ENCODE measurements at places on chromosomes 7 and 10.
A peak's percentile ranks its signal among the peaks of the same experiment; 100 is the strongest.

DNA sequence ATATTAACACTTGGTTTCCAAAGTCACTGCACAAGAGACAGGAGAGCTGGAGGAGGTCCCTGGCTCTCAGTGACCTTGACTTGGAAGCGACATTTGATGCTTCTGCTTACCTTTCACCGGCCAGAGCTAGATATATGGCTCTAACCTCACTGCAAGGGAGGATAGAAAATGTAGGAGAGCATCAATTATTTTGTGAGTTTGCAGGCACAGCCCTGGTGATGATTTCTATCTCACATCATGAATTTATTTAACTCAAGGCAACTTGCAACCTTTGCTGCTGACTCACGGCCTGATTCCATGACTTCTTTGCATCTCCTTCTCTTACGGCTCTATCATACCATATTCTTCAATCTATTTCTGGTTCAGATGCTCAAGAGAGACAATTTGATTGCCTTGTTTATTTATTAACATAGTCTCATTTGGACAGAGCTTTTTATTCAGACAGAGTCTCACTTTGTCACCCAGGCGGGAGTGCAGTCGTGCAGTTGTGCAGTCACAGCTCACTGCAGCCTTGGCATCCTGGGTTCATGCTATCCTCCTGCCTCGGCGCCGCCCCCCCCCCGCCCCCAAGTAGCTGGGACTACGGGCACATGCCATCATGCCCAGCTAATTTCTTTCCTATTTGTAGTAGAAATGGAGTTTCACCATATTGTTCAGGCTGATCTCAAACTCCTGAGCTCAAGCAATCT lies 196.0 kb downstream of the REEP3 start:
- DNase-seq = no peak

GRCh38 chr7:774161-775109 lies 47.4 kb upstream of the PRKAR1B start:
- peak; percentile 52 for DNase-seq

DNA sequence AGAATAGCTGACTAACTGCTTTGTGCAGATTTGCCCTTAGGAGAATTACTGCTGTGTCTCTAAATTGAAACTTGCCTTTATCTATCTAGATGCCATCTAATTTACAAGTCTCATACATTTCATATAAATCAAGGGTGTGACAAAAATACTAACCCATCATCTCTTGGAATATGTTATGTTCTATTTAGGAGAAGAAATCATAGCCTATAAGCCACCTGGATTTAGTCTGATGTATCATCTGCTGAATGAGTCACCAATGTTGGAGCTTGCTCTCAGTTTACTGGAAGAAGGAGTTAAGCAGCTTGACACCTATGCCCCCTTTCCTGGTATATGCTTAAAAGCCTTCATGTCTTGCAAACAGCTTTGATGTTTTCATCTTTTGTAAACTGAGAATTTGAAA lies 43.5 kb downstream of the NUP205 start:
- DNase-seq = no peak

DNA sequence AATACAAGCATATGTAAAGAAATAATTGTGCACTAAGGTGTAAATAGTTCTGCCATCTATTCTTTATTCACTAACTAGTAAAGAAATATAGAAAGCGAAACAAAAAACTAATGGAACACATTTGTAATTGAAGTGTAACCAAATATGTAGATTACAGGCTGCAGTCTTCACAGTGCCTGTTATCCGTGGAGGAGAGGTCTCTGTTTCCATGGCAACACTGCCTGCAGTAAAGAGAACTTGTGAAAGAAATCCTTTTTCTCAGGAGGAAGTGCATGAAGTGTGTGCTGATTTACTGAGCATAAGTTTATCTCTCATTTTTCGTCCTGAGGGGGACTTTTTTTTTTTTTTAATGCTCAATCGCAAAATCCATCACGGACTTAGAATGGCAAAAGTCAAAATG lies 102.5 kb downstream of the APBB1IP start:
- DNase-seq = no peak

DNA sequence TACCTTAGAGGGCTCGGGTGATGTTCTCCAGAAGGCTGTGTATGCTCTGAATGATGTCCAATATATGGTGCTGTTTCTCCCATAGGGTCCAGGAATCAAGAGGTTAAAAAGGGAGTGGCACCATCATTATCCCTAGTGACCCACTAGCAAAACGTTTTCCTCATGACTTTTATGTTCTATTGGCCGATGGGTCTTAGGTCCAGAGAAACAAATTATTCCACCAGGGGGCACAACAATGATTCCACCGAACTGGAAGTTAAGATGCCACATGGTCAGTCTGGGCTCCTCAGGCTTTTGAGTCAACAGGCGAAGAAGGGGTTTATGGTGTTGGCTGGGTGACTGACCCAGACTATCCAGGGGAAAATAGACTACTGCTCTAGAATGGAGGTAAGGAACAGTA lies 256.1 kb downstream of the COBL start:
- no peak for DNase-seq

- DNase-seq = no peak
These were observed 109.3 kb downstream of the TCF7L2 start for GRCh38 chr10:113059371-113059780.

GRCh38 chr7:44633254-44634186 lies 27.1 kb downstream of the OGDH start:
- DNase-seq = no peak

DNA sequence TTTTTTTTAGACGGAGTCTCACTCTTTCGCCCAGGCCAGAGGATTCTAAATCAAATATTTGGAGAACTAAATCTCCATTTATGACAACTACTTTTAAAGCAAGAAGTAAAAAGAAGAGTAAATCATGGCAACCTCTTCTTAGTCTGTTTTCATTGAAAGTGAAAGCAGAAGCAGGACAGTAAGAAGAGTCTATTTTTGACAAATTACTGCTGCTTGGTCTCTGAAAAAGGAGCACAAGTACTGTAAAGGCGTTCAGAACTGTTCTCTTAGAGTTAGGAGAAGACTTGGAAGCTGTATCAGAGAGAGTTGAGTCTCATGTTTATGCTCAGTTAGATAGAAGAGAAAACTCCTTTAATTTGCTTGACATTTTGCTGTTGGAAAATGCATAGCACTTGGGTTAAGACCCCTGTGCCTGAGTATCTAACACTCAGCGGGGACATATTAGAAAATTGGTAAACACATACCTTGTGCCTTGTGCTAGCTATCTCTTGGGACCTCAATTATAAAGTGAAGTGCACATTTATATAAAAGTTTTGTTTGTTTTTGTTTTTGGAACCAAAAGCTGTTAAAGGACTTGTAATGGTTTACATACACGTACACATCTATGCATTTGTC lies 433.0 kb downstream of the ANKRD7 start:
- no peak for DNase-seq

- no peak for DNase-seq
These were observed 835 bp upstream of the COL28A1 start for GRCh38 chr7:7536396-7537019.

DNA sequence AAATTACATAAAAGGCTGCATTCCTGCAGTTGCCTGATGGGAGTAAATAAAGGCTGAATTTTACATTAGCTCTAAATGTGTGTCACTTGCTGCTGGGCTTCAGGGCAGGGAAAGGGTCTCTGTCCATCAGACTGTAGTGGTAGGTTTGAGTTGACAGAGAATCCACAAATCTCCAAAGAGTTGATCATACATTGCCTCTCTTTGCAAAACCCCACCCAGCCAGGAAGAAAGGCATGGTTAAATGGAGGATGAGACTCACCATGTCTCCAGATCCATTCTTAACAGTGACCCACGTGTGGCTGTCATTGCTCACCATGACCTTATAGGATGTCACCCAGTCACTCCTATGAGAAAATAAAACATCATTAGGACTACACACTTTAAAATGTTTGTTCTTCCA lies 92.8 kb downstream of the CPXM2 start:
- no peak for DNase-seq

- no peak for DNase-seq
These were observed 93.8 kb downstream of the PARD3 start for GRCh38 chr10:34721208-34721840.

DNA sequence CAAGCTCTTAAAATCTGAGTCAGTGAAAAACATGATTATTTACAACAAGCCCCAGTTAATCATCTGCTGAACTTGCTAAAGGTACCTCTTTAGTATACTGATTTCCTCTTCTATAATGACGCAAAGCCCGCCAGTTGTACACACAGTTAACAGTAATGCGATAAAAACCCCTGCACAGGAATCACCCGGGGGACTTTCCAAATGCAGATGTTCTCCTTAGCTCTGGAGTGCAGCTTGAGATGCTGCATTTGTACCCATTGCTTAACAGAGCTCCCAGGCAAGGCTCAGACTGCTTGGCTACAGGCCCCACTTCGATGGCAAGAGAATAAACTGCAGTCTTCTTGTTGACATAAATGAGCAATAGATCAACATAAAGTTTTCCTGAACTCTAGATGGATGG lies 279.6 kb upstream of the HGF start:
- DNase-seq = no peak

GRCh38 chr10:101224060-101224909 lies 5.0 kb downstream of the LBX1 start:
- DNase-seq = no peak

- DNase-seq = no peak
These were observed 354.8 kb downstream of the RPS24 start for GRCh38 chr10:78388331-78389050.

DNA sequence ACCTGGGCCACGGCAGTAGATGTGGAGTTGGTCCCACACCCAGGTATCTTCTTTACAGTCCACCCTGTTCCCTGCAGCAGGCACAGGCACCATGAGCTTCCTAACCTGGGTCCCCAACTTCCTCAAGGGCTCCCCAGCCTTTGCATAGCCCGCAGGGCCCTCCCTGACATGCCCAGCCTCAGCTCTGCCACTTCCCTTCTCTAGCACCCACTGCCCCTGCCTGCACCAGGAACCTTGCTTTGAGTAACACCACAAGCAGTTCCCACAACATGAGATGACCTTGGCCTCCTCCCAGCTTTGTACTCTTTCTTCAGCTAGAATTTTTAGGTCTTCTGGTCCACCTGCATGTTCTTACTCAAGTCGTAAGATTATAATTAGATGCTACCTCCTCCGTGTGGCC lies 92.2 kb upstream of the ZPBP start:
- DNase-seq = no peak

- DNase-seq = no peak
These were observed 65.3 kb upstream of the NPTX2 start for GRCh38 chr7:98551611-98552273.

- no peak for DNase-seq
These were observed 109.1 kb downstream of the POU6F2 start for GRCh38 chr7:39086638-39087360.

DNA sequence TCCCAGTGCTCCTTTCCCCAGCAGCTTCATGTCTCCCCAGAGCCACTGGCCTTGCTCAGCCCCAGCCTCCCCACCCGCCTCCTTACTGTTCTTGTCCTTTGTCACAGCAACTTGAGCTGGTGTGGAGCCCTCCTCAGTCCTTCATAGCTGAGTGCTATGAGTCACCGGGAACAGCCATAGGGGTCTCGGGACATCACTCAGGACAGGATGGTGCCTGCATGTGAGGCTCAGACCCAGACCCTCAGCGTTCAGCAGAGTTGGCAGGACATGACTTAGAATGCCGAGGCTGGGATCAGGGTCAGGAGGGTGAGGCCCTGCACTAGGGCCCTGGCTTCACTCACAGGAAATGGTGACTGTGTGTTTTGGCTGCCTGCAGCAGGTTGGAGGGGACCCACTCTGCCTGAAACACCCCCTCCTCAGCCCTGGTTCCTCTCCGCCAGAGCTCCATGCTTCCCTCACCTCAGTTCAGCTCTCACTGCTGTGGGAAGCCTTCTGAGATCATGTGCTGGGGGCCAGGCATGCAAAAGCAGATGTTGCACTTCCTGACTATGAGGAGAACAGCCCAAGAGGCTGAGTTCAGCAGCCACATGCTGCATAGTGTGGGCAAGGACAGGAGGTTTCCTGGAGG lies 40.7 kb upstream of the GJD4 start:
- no peak for DNase-seq

DNA sequence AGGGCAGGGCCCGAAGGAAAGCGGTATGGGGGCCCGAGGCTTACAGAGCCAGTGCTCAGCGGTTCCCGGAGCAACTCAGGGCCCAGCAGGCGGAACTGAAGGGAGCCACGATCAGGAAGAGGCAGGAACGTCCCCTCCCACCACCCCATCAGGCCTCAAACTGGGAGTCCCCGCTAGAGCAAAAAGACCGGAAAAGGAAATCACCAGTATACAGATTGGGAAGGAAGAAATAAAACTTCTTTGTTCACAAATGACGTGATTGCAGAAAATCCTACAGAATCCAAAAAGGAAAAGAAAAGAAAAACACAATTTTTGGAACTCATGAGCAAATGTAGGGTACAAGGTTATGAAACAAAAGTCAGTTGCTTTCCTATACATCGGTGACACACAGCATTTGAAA lies 21.6 kb upstream of the ZFAND2A start:
- no peak for DNase-seq

DNA sequence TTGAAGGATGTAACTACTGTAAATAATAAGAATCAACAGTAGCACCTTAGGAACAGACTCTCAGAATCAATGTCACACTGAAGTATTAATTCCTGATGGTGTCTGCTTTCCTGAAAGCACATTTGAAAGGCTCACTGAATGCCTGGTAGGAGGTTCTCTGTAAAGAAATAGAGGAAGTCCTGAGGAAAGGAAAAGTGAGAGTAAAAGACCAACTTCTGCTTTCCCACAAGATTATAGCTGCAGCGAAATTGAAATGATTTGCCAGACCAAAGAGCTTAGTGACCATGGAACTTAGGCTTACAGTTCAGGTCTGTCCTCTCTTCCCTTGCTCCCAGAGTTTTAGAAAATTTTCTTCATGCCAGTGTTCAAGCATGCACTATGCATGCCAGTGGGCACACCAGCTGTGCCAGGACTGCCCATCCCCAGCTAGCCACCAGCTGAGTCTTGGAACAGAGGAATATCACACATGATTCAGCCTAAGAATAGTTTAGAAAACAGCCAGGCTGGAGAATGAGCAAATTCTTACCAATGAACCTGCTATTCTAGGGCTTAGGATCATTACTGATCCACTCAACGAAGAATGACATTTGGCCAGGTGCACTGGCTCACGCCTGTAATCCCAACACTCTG lies 123.2 kb downstream of the HERPUD2 start:
- DNase-seq = no peak

- DNase-seq = no peak
These were observed 287.0 kb upstream of the AOAH start for GRCh38 chr7:37011151-37011890.

GRCh38 chr7:131087756-131088658 lies 239.7 kb upstream of the MKLN1 start:
- DNase-seq = no peak

DNA sequence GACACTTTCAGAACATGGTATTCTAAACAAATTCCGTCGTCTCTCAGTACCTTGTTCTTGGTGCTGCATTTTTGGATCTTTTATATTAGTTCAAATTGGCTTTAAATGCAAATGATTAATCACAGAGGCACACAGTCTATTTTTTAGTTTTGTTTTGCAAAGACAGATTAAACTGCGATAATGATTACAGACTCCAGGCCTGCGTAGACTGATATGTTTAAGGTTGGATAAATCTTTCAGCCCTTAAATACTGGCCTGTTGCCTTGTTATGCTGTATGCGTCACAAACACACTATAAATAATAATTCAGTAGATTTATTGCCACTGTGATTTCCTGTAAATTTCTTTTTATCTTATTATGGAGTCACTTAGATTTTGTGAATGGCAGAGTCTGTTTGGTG lies 19.3 kb downstream of the CACNB2 start:
- DNase-seq = no peak

GRCh38 chr7:74443543-74444247 lies 10.0 kb upstream of the GTF2IRD1 start:
- DNase-seq = no peak
